ENCODE measurements at places on chromosomes 11 and 22.

DNA sequence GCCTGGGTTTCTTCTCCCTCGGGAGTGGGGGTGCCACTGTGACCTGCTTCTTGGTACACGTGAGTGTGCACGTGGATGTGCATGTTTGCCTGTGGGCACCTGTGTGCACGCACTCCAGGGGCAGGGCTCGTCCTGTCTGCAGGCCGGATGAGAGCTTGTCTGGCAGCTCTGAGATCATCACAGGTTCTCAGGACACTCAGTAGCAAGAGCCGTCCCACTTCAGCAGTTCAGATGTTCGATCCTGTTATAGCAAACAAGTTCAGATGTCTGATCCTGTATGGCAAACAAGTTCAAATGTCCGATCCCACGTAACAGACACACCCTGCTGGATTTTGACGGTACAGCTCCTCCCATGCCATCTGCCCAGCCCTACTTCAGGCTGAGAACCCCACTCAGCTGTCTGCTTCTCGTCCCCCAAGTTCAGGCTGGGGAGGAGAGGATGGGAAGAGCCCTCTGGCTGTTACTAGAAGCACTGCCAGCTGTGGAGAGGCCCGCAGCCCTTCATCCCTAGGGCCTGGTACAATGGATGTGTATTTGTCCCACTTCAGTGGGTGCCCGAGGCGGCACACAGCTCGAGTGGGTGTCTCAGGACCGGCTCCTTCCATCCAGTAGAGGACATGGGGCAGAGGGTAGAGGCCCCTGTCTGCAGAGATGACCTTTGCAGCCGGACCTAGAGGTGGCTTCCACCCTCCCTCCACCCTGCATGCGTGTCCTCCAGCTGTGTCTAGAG, 1126.9 kb downstream of the BRD1 start:
- no peak overlapping the region for H3K27ac ChIP-seq
- no peak overlapping the region for H3K4me3 ChIP-seq
- DNase-seq: no peak
- no peaks in the 10 kb centered on the region for H3K4me1 ChIP-seq
- no peaks in the 10 kb centered on the region for H3K36me3 ChIP-seq
- H3K27me3 ChIP-seq: no peaks in the 10 kb centered on the region

DNA sequence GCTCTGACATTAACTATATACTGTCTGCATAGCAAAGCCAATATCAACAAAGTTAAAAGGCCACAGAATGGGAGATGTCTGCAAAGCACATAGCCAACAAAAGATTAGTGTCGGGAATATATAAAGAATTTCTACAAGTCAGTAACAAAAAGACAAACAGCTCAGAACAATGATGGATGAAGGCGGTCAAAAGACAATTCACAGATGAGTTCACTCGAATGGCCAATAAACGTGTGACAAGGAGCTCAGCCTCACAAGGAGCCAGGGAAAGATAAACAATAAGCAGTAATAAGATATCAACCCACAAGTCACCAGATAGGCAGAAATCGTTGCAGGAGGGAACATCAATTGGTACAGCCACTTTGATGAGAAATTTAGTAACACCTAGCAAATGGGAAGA, 106.0 kb upstream of the ISX start:
- no peaks in the 10 kb centered on the region for H3K27me3 ChIP-seq
- H3K4me3 ChIP-seq: no peak overlapping the region
- H3K27ac ChIP-seq: no peak overlapping the region
- DNase-seq: no peak

DNA sequence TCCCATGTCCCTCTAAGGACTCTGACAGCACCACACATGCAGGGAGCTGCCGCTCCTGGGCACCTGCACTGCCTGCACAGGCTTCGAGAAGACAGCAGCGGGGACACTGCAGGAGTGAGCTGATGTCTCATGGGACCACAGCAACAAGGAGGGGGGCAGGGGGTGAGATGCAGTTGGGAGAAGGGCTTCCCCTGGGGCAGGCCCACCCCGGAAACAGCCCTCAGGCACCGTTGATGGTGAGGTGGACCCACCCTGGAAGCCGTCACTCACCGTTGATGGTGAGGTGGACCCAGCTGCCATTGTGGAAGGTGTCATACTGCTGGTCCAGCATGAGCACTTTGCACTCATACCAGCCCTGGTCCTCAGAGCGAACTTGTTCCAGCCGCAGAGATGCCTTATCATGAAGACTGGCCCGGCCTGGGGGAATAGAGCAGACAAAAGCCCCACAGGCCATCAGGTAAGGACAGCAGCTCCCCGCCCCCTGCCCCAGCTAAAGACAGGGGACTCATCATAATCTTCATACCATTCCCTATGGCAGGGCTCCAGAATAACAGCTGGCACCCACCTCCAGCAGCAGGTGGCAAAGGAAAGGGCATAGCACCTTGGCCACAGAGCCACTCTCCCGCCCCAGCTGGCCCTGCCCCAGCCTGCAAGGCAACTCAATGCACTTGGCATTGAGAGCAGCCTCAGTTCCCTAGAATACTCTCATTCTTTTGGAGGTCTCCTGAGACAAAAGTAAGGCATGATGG, 12.6 kb downstream of the IGSF9B start:
- H3K27ac ChIP-seq: no peak overlapping the region
- peaks cover 25% of the 10 kb centered on the region for H3K4me1 ChIP-seq
- no peak overlapping the region for H3K4me3 ChIP-seq

- H3K27me3 ChIP-seq: no peaks in the 10 kb centered on the region
- no peak overlapping the region for H3K27ac ChIP-seq
- H3K36me3 ChIP-seq: peaks cover 4% of the 10 kb centered on the region
- no peak for DNase-seq
Observed at GRCh38 chr11:27319072-27319471, 43.9 kb downstream of the CCDC34 start.

DNA sequence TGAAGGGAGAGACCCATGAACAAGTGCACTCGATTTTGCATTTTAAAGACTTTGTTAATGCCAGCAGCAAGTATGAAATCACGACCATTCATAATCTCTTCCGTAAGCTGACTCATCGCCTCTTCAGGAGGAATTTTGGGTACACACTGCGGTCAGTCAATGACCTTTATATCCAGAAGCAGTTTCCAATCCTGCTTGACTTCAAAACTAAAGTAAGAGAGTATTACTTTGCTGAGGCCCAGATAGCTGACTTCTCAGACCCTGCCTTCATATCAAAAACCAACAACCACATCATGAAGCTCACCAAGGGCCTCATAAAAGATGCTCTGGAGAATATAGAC, 5.9 kb downstream of the SERPIND1 start:
- H3K27me3 ChIP-seq: no peaks in the 10 kb centered on the region
- no peak overlapping the region for H3K4me3 ChIP-seq
- no peak overlapping the region for H3K27ac ChIP-seq
- H3K36me3 ChIP-seq: no peaks in the 10 kb centered on the region
- H3K4me1 ChIP-seq: peaks cover 15% of the 10 kb centered on the region
- DNase-seq: no peak

DNA sequence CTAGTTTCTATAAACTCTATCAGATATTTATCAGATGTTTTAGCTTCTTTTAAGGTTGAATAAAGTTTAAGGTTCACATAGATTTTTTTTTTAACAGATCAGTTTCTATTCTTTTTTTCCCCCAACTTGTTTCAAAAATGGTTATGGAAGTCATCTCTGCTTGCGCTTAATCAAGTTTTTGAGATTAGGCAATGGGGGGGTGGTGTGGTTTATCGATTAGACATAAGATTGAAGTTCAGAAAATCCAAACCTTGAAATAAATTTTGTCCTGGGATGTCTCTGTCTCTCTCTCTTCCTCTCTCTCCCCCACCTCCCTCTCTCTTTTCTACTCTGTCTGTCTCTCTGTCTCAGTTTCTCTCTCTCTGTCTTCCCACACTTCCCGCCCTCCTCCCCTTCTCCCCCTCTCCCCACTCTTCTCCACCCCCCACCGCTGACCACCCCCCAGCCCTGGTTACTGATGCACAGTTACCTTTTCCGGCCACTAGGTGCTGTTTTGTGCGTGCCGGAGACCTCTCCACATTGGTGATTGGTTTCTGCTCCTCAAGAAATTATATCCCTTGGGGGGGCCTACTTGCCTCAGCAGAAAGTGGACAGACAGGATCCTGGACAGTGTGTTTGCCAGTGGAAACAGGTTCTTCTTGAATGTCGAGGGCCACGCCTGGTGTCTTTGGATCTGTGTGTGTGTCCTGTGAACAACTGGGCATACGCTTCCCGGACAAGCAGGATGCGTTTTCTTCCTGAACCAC, 29.7 kb upstream of the ANO1 start:
- no peaks in the 10 kb centered on the region for H3K36me3 ChIP-seq
- no peak overlapping the region for H3K4me3 ChIP-seq
- peak; percentile 72 for DNase-seq
- H3K27ac ChIP-seq: no peak overlapping the region
- H3K27me3 ChIP-seq: no peaks in the 10 kb centered on the region

DNA sequence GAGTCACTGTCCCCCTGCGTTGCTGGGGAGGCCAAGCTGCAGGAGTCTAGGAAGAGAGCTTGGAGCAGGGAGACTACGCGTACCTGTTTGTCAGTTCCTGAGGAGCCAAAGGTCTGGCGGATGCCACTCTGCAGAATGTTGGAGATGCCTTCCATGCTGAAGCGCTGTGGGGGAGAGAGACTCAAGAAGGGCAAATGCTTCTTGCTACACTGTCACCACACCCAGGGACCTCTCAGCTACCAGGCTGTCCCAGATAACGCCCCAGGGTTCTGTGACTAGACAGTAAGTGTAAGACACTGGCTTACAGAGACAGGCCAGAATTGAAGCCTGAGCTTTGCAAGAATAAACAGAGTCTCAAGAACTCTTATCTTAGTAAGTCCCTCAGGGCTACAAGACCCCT, 42.0 kb downstream of the FEZ1 start:
- H3K4me3 ChIP-seq: no peak overlapping the region
- peaks cover 16% of the 10 kb centered on the region for H3K4me1 ChIP-seq
- H3K27ac ChIP-seq: no peak overlapping the region
- H3K36me3 ChIP-seq: no peaks in the 10 kb centered on the region

DNA sequence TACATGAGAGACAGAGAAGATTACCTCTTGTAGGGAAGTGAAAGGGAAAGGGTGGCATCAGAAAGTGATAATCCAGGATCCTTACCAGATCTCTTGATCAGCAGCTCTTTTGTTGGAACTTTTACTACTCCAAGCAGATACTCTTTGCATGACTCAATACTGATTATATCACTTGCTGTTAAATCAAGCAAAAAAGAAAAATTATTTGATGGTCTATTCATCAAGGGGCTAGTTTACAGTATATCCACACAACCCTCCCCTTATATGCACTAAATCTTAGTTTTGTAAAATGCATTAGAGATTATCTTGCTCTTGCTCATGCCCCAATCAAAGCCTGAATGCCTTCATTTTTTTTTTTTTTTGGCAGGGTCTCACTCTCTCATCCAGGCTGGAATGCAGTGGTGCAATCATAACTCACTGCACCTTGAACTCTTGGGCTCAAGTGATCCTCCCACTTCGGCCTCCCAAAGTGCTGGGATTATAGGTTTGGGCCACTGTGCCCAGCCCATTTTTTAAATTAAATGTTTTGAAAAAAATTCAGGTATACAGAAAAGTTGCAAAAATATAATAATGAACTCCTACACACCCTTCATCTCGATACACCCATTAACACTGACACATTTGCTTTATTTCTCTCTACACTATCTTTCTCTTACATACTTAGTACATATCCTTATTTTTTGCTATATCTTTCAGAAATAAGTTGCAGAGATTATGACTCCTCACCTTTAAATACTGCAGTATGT, 76.1 kb upstream of the UCP3 start:
- H3K27me3 ChIP-seq: no peaks in the 10 kb centered on the region
- no peak for DNase-seq
- no peak overlapping the region for H3K4me3 ChIP-seq
- H3K27ac ChIP-seq: no peak overlapping the region

All from GM23338 (cell line).